Caki2 (cell line): ENCODE measurements at places on chromosomes 4 and X.

DNA sequence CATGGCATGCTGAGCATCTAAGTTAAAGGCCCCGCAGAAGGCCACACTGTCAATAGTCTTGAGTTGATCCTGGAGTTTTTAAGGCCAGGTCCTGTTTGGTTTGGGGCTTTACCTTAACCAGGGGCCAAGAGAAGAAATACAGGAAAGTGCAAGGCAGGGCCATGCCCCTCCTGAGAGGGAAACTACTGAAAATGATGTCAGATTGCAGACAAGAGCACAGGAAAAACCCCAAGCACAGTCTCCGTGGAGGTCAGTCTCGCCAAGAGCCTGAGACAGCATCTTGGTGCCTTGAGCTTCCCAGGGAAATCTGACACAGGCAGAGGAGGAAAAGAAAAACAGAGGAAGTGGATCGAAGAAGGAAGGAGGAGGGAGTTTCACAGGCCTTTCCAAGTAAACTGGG lies 32.2 kb upstream of the GATB start:
- DNase-seq: no peak

DNA sequence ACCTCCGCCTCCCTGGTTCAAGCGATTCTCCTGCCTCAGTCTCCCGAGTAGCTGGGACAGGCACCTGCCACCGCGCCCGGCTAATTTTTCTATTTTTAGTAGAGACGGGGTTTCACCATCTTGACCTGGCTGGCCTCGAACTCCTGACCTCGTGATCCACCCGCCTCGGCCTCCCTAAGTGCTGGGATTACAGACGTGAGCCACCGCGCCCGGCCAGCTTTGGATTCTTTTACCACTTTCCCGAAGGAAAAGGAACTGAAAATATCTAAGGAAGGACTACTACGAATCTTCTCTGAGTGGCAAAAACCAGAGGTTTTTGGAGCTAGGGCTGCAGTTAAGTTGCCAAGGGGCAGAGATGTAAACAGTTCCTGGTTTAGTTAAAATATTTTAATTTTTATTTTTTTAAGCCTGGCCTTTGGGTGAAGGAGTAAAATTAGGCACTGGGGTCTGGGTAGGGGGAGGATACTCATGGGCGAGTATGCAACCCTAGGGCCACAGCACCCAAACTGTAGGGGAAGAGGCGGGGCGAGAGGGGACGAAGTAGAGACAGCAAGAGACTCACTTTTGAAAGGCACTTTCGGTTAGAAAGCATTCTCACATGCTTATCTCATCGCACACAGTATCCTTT lies 525 bp upstream of the CISD2 start:
- DNase-seq: no peak

DNA sequence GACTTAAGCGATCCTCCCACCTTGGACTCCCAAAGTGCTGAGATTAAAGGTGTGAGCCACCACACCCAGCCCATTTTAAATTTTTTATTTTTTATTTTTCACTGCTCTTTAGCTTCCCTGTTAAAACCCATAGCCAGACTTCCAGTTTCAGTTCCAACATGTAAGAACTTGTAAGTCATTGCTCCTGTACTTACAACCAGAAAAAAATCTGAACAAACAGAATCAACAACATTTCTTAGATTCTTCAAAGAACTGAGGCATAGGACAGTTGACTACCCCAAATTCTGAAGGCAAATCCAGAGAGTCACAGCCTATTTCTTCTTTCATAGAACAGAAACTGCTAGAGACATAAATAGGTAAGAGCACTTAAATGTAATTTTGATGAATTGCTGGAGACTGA lies 8.1 kb downstream of the GPRASP3 start:
- DNase-seq: no peak

DNA sequence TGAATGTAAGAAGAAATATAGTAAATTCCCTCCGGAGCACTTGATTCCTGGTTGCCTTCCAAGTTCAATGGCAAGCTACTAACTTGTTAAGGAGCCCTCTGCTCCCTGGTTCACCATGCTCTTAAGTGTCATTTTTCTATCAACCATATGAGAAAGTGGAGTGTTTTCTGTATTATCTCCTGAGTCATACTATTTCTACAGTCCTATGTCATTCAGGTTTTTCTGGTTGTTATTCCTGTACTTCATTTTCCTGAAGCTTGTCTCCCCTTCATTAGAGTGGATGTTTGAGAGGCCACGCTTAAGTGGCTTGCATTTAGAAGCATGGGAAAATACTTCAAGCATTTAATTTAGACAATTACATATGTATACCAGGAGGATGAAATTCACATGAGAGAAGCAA lies 14.7 kb upstream of the EPGN start:
- DNase-seq: peak; percentile 23

GRCh38 chrX:13587786-13588477 lies 18.5 kb downstream of the EGFL6 start:
- DNase-seq: no peak

- DNase-seq: no peak
Observed at GRCh38 chr4:7705062-7705461, 234.6 kb downstream of the AFAP1 start.

- no peak for DNase-seq
Observed at GRCh38 chr4:119525771-119526712, 102.6 kb downstream of the PDE5A start.

GRCh38 chr4:184856277-184856609 lies 30.5 kb upstream of the ACSL1 start:
- DNase-seq: no peak

- DNase-seq: no peak
Observed at GRCh38 chrX:129980001-129980401, 2.4 kb upstream of the BCORL1 start.

GRCh38 chr4:108972613-108973283 lies 209.9 kb upstream of the ETNPPL start:
- DNase-seq: no peak

DNA sequence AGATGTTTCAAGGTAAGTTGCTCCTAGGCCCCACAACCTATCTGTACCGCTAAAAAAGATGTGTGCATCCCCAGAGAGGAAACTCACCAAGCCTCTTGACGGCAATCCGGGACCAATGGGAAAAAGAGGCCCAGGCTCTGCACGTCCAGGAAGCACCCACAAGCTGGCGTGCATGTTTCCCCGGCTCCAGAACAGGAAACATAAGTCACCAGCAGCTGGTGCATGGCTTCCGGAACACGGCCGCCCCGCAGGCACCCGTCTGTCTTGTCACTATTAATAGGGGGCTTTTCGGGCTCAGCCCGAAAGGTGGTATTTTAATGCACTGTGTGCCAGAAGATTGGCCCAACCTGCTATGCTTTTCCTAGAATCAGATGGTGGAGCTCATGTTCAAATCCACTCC lies 22.2 kb downstream of the CRMP1 start:
- no peak for DNase-seq

DNA sequence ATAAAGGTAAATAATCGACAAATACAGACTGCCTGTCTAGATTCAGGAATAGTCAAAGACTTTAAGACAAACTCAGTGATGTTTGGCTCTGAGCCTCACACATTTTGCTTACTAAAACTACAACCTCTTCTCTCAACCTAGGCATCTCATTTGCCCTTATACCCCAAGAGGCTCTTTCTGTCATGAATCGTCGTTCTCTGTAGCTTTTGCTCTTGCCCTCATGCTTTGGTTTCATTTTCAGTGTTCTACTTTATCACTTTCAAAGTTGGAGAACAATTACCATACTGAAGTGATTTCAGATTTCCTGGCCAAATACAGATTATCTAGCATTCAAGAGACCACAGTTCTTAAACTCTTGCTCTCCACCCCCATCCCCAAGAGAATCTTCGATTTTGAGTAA lies 114.1 kb upstream of the RAP2C start:
- DNase-seq: no peak

GRCh38 chr4:69536980-69537379 lies 41.3 kb upstream of the UGT2B4 start:
- no peak for DNase-seq

DNA sequence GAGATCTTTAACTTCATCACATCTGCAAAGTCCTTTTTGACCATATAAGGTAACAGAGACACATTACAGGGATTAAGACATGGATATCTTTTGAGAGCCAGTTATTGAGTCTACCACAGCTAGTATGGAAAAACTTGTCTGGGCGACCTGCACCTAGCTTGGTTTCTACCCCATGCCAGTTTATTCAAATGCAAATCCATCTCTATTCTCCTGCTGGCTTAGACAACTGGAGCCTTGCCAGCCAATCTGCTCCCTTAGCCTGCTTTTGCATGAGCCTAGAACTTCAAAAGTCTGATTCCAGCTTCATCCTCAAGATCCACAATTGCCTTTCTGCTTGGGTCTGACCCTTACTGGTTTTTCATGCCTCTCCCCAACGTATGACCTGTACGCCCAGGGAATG lies 212.0 kb upstream of the AFF2 start:
- DNase-seq: no peak

DNA sequence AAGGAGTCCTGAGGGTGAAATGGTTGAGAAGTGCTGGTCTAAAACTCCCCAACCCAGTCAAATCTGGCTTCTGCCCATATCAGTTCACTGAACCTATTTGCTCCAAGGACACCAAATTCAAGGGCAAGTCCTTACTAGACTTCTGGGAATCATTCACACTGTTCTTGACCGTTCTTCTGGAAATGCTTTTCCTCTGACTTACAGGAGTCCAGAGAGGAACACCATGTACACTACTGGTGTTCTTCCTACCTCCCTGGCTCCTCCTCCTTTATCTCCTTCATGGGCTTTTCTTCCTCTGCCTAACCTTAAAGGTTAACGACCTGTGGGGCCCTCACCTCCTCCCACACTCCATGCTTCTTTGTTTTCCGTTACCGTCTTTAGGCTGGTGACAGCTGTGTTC lies 281.3 kb downstream of the FRMPD4 start:
- no peak for DNase-seq

GRCh38 chrX:154030266-154030665 lies 10.6 kb upstream of the IRAK1 start:
- no peak for DNase-seq

- DNase-seq: no peak
Observed at GRCh38 chr4:24816797-24817196, 21.4 kb downstream of the SOD3 start.

GRCh38 chrX:70049925-70050324 lies at the start of gene AWAT2:
Gene AWAT2, minus strand, starts transcription at chrX:70049938. Its CDS starts 6 bp downstream, at chrX:70049932.
- DNase-seq: no peak

- peak; percentile 86 for DNase-seq
Observed at GRCh38 chrX:115560978-115561604, at the start of gene PLS3. Gene PLS3, plus strand, starts transcription at chrX:115561174. Its CDS starts 49,077 bp downstream, at chrX:115610251.

DNA sequence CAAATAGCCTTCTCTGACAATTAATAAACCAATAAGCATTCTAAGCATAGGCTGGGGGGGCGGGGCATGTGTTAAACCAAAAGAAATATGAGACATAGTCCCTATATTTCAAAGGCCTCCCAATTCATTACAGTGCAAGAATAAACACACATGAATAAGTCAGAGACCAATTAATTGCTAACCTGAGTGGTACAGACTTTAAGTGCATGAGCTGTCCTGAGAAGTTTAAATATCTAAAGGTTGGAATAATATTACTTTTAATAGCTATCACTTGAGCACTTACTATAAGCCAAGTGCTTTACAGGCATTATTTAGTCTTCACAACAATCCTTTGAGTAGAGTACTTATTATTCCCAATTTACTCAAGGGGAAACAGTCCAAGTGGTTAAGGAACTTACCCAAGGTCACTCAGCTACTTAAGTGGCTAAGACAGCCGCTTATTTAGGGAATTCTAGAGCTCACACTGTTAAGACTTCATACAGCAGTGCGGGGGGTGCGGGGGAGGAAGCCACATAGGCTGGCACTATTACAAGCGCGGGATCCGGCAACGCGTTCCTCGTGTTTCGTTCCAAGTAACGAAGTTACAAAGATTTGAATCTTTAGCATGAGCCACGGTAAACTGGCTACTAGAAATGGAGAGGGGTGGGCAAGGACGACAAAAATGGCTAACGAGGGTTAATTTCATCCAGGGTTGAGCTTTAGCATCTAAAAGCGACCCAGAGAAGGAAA lies 1.4 kb downstream of the THOC2 start:
- DNase-seq: no peak

GRCh38 chrX:36407836-36408235 lies 488.3 kb downstream of the CFAP47 start:
- no peak for DNase-seq

GRCh38 chr4:76589872-76590797 lies 155.1 kb downstream of the SHROOM3 start:
- DNase-seq: peak; percentile 84

GRCh38 chr4:172390331-172390730 lies 577.1 kb downstream of the GALNTL6 start:
- no peak for DNase-seq

DNA sequence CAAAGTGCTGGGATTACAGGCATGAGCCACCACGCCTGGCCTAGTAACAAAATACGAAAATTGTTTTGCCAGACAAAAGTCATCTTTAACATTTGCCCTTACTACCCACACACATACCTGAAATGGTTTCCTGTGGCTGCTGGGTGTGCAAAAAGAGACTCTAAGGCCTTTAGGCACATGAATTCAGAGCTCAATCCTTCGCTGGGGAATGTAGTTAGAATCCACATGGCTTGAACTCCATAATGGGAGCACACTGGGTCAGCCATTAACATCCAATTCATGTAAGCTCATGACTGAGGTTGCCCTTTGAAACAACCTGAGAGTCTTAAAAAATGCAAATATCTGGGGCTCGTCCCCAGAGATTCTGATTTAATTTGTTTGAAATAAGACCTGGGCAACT lies 87.8 kb downstream of the HPGD start:
- no peak for DNase-seq

- DNase-seq: no peak
Observed at GRCh38 chr4:97984545-97985131, 158.6 kb downstream of the STPG2 start.

DNA sequence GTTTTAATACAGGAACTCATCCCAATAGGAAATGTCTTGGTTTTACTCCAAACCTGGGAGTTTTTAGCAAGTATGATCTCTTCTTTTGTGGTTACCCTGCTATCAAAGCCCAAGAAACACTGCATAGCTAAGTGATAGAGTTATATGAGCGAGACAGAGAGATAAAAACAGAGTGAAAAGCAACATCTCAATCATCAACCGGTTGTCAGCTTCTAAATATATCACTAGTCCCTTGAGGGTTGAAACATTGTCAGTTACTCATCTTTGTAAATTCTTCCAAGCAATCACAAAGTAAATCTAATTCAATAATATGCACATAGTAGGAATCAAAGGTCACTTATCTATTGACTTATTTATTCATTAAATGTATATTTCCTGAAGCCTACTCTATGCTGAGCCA lies 483.9 kb downstream of the IDS start:
- DNase-seq: no peak

DNA sequence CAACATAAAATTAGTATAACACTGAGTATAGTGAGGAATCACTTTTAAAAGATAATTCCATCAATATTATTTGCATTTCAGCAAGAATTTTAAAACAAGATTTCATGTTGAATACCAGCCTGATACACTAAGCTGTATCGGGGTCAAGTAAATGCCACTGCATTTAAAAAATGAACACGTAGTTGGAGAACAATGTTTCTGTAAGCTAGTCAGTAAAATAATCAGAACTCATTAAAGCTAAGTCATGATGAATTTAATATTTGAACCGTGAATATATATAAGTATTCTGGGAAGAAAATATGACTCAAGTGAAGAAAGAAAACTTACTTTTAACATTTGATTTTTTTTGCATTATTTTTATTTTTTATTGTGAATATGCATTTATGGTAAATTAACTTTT lies 611.0 kb upstream of the PABPC4L start:
- DNase-seq: no peak

- no peak for DNase-seq
Observed at GRCh38 chrX:85836868-85837267, 210.5 kb downstream of the CHM start.

- no peak for DNase-seq
Observed at GRCh38 chr4:184617600-184618196, 31.5 kb downstream of the CASP3 start.
